CD4-positive, alpha-beta T cell (primary cell): ENCODE measurements at places on chromosomes 4 and X.

DNA sequence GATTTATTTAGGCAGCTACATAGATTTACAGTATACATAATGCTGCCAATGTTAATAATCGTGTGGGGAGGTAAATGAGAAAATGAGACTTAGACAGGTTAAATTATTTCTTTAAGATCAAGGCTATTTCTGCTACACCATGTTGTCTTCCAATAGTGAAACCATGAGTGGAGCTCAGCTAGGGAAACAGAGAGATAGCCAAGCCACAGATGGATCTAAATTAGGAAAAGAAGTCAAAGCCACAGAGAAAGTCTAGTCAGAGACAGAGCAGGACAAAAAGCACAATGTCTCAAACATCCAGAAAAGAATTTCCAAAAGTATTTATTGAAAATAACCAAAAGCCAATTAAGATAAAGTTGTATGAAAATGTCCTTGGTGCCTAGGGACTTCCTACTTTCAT, 867.2 kb upstream of the GRID2 start:
- DNase-seq = no peak

DNA sequence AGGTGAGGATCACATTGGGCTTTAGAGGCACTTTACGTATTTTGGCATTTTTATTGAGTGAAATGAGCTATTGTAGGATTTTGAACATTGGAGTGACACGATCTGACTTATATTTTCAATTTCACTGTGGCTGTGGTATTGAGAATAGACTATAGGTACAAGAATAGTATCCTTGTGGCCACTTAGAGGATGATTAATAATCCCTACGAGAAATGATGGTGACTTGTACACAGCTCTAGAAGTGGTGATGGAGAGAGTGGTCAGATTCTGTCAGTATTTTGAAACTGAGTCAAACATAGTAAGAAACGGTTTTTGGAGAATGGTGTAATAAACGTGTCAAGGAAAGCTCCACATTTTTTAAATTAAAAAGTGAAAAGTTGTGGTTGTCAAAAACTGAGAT, 494.7 kb downstream of the EPHA5 start:
- no peak for DNase-seq

DNA sequence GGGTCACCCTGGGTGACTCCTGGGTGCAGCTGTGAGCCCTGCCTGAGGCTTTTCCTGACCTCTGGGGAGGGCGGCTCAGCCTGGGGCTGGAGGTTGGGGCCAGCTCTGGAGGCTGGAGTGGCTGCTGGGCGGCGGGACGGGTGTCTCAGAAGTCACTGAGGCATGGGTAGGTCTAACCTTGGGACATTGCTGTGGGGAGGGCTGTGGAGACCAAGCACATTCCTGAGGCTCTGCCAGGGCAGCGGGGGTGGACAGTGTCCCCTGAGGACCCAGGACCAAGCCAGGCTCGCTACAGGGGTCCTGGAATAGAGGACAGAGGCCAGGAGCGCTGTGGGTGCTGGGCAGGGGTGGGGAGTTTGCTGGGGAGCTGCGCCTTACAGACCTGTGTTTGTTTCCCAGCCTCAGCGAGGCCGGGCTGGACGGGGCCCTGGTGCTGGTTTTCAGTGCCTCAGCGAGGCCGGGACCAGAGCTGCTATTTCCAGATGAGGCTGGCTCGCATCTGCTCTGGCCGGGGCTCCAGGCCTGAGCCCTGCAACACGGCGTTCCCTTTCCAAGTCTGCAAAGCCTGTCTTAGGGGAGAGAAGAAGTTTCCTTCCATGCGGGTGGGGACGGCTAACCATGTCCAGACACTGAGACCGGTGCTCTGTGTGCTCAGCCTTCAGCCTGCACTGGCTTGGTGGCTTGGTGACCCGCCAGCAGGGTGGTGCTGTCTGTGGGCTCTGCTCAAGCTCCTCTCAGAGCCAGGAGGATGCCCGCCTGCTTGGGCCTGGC, 3.0 kb upstream of the SLC25A6 start:
- no peak for DNase-seq

- no peak for DNase-seq
Observed at GRCh38 chrX:136185401-136186022, 38.2 kb downstream of the FHL1 start.

- no peak for DNase-seq
Observed at GRCh38 chrX:111568354-111568753, 56.9 kb downstream of the SERTM2 start.

GRCh38 chrX:108091878-108092291, 307 bp downstream of the ATG4A start:
- DNase-seq = no peak

DNA sequence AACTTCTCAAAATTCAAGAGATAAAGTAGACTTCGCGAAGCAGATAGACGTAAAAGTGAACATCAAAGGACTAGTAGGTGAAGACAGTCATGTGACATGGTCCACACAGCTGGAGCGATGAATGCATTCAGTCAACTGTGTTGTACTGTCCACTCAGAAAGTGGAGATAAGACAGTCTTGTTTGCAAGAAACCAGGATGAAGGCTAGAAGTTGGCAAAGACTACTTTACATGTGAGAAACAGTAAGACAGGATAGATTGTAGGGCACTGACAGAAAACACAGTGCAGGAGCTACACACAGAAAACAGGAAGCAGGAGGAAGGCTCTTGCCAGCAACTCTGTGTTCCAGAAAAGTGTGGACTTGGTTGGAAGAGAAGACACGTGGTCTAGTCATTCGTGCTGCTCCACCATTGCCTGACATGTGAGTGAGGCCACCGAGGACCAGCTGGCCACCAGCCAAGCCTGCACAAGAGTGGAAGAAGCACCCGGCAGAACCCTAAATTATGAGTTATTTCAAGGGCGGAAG, 78.9 kb downstream of the FAT1 start:
- no peak for DNase-seq

DNA sequence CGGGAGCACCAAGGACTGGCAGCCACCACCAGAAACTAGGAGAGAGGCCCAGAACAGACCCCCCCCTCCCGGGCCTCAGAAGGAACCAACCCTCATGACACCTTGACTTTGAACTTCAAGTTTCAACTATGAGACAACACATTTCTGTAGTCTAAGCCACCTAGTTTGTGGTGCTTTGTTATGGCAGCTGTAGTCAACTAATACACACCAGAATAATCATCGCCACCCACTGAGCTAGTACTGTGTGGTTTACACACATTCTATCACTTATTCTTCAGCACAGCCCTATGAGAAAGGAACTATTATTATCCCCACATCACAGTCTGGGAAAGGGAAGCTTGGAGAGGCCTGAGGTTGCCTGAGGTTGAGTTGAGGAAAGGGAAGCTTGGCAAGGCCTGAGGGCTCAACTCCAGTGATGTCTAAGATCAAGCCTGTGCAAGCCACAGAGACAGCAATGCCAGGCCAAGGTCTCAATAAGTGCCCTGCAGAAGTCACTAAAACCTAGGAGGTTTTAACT, 126.6 kb downstream of the FHDC1 start:
- no peak for DNase-seq
